Cerebellum (tissue), 4 donors: ENCODE measurements at places on chromosomes 3 and 15. TPM values are rescaled to one million over a fixed set of nuclear protein-coding genes. Genes with fewer than 3 reads are reported as not detected.

GRCh38 chr15:39690881-39691634 lies 91.6 kb downstream of the FSIP1 start:
- no peak for DNase-seq

GRCh38 chr3:78993375-78993774 lies 774.4 kb downstream of the ROBO1 start:
- DNase-seq, result no peak

- no peak for DNase-seq
These were observed 4.6 kb downstream of the WDR93 start for GRCh38 chr15:89695198-89695597.

DNA sequence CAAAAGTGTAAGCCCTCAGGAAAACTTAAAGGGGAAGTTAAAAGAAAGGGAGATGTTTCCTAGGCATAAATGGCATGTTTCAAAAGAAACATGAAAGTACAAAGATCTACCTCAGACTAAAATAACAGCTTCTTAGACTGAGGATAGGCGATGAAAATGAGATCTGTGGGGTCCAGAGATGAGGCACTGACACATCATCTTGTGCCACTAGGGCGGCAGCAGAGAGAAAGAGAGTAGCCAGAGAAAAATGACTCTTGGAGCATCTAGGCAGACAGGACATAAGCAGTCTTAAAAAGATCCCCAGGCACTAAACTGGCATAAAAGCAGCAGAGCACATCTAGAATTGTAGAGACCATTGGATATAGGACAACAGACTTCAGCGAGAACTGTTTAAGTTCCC lies 42.5 kb upstream of the RFX7 start:
- DNase-seq, result no peak

DNA sequence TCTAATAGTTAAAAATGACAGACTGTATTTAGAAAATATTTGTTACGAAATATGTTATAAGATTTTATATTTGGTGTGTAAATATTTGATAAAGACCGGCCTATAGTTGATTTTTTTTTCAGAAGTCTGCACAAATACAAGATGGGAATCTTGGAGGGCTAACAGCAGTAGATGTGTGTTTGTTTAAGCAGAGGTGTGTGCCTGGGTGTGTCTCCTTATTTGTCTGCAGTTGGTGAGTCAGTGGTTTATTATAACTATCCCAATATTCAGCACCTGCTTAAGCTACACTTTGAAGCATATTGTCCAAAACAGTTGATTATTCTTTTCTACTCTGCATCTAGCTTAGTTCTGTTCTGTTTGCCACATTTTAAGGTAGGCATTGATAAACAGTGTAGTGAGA lies 12.4 kb downstream of the GLCE start:
- no peak for DNase-seq

DNA sequence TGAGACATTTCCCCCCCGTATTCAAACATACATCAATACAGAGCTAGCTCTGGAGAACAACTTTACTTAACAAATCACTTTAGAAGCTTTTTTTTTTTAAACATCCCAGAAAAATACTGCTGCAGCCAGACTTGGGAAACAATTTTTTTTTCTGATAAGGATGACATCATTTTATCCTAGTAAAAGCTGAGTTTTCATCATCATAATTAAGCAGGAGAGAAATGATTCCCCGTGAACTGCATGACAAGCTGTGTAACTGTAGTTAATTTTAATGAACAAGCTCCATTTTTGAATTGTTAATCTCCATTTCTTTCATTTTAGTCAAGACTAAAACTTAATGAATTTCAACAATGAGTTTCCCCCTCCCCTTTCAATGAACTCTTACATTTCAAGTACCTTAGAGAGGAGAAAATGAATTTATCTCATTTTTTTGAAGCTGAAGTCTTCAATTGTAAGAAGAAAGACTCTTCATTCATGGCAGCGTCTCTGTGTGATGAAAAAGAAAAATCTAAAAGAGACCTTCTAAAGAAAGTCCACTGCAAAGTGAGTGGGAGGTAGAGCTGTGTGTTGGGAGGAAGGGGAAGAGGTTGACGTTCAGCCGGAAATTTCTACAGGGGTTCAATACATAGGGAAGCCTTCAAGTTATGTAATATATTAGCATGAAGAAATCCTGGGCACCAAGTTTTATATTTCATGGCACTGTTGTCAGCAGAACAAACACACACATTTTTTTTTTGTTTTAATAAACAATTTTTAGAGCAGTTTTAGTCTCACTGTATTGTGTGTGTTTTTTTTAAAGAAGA lies 31.7 kb downstream of the HES1 start:
- no peak for DNase-seq

DNA sequence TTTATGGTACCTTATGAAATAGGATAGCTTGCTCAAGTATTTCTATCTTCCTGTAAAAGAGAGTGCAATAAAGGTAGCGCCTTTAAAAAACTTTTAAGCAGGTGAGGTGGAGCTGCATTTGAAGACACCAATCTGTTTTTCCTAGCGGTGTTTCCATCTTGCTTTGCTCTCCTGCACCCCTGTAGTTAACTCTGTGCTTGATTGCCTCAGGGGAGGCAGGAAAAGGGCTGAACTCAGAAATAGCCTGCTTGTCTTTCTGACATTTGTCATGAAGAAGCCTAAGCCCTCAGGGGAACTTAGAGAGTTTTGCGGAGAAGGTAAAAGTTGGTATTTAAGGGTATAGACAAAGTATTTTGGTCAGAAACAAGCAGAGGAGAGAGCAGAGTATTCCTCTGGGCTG lies 63.0 kb upstream of the TPRG1 start:
- no peak for DNase-seq

The RAB6B gene
- total RNA-seq, result 50.9 TPM
